ENCODE measurements at places on chromosomes 5 and 9. TPM values are rescaled to one million over a fixed set of nuclear protein-coding genes. Genes with fewer than 3 reads are reported as not detected.
A peak's percentile ranks its signal among the peaks of the same experiment; 100 is the strongest.

The ARRDC1 gene
- total RNA-seq: 21.7 TPM

The MELK gene
- 59.1 TPM for total RNA-seq

The PRUNE2 gene
- 0.02 TPM for total RNA-seq

The MAPKAP1 gene
- 64.3 TPM for total RNA-seq

DNA sequence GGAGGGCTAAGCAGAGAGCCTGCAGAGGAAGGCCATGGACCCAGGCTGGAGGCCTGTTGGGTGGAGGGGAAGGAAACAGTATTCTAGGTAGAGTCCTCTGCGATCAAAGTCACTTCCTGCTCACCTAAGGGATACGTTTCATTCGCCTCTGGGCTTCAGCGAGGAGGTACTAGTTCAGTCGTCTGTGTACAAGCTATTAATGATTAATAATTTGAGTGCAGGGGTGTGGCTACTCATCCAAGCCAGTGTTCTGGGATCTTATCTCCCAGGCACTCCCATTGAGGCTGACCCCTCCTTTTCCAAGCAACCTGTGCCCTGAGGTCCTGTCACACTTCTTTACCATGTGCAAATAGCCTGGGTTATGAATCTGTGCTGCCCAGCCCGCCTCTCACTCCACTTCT is 25.2 kb downstream of the RALGPS1 start:
- peak overlapping the region; percentile 42 for H3K27ac ChIP-seq
- DNase-seq: peak; percentile 84
- H3K36me3 ChIP-seq: no peaks in the 10 kb centered on the region
- peaks cover 36% of the 10 kb centered on the region for H3K4me1 ChIP-seq
- no peaks in the 10 kb centered on the region for H3K27me3 ChIP-seq

DNA sequence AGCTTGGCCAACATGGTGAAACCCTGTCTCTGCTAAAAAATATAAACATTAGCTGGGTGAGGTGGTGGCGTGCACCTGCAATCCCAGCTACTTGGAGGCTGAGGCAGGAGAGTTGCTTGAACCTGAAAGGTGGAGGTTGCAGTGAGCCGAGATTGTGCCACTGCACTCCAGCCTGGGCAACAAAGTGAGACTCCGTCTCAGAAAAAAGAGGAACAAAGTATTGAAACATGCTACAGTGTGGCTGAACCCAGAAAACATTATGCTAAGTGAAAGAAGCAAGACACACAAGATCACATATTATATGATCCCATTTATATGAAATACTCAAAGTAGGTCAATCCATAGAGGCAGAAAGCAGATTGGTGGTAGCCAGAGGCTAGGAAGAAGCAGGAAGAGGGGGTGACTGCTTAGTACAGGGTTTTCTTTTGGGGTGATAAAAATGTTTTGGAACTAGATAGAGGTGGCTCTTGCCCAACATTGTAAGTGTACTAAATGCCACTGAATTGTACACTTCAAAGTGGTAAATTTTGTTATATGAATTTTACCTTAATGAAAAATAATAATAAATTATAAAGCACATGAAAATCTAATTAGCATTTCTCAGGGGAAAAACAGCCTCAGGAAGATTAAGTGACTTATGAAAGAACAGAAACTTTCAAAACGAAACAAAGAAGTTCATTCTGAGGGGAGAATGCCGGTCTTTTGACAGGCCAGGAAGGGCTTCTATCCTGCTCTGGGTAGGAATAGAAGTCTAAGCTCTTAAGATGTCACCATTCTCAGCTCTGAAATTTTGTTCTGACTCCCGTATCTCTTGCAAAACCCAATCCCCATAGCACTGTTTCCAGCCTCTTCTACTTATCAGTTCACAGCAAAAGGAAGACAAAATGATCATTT is 161.1 kb upstream of the TBCA start:
- H3K4me1 ChIP-seq: no peaks in the 10 kb centered on the region
- no peak for DNase-seq
- H3K4me3 ChIP-seq: no peak overlapping the region
- no peaks in the 10 kb centered on the region for H3K36me3 ChIP-seq
- H3K27me3 ChIP-seq: no peaks in the 10 kb centered on the region

GRCh38 chr9:123548741-123549545 is 192.9 kb downstream of the CRB2 start:
- no peaks in the 10 kb centered on the region for H3K27me3 ChIP-seq
- no peaks in the 10 kb centered on the region for H3K4me1 ChIP-seq
- no peak overlapping the region for H3K4me3 ChIP-seq
- H3K36me3 ChIP-seq: peaks cover 1% of the 10 kb centered on the region

DNA sequence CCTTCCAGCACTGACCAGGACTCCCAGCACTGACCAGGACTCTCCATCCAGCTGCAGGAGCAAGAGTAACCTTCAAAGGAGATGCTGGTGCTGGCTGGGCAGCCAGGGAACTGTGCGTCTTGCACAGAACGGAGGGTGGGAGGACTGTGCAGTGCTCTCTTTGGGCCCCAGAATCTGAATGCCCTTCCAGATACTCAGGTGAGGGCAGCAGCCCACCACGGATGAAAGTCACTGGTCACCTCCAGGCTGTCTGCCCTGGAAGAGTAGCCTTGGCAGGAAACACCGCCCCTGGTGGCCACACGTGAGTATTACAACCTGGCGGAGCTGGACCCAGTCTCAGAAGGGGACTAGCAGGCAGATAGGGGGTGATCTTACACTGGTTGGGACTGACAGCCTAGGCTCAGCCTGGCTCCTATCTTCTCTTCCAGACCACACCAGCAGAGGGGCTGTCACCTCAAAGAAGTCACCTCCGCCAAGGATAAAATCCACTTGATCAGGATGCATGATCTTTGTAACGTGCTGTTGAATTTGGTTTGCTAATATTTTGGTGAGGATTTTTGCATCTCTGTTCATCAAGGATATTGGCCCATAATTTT is 4.8 kb upstream of the SARDH start:
- H3K4me1 ChIP-seq: peaks cover 85% of the 10 kb centered on the region
- no peaks in the 10 kb centered on the region for H3K36me3 ChIP-seq
- no peak overlapping the region for H3K4me3 ChIP-seq
- no peaks in the 10 kb centered on the region for H3K27me3 ChIP-seq

- no peak overlapping the region for H3K27ac ChIP-seq
- H3K4me3 ChIP-seq: no peak overlapping the region
Measured at GRCh38 chr5:88890070-88890781, 7.2 kb upstream of the MEF2C start.

GRCh38 chr9:99866398-99866797 is 40.1 kb upstream of the STX17 start:
- no peak overlapping the region for H3K27ac ChIP-seq
- no peaks in the 10 kb centered on the region for H3K4me1 ChIP-seq
- DNase-seq: no peak
- H3K36me3 ChIP-seq: no peaks in the 10 kb centered on the region

Measured in HepG2 (cell line).